ENCODE measurements at places on chromosomes 3 and 15.

GRCh38 chr15:67550522-67550921 is 8.0 kb downstream of the MAP2K5 start:
- no peak for DNase-seq

DNA sequence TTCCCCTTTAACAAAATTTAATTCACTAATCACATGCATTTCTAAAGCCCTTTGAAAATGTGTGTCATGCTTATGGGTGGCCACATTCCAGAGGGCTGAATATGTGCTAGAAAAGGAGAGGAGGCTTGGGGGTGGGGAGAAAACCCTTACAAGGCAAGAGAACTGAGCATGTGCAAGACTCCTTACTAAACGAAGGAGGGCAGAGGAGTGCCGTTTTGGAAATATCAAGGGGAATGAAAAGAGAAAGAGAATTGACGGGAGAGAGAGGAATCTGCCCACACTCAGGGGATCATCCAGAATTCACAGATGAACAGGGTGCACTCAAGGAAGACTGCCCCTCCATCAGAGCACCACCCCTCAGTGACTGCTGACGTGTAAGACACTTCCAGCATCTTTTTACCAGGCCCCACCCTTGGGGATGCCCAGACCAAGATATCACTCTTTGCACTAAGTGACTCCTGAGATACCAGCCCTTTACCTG is 37.9 kb upstream of the TSC22D2 start:
- no peak for DNase-seq

GRCh38 chr3:109023656-109024254 is 70.1 kb upstream of the GUCA1C start:
- peak; percentile 75 for DNase-seq

DNA sequence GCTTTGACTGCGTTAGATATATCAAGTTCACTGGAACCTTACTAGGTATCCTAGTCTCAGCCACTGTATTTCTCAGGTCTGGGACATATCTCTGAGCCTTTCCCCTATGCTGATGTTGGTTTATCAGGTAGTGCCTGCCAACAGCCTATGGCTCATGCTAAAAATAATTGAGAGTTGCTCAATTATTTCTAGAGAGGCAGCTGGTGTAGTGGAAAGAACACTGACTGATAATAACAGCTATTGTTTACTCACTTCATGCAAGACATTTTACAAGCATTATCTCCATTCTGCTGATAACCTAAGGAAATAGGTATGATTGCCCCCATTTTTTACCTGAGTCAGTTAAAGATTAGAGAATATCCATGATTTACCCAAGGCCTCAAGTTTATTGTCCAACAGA is 231.4 kb downstream of the LRRN1 start:
- no peak for DNase-seq

DNA sequence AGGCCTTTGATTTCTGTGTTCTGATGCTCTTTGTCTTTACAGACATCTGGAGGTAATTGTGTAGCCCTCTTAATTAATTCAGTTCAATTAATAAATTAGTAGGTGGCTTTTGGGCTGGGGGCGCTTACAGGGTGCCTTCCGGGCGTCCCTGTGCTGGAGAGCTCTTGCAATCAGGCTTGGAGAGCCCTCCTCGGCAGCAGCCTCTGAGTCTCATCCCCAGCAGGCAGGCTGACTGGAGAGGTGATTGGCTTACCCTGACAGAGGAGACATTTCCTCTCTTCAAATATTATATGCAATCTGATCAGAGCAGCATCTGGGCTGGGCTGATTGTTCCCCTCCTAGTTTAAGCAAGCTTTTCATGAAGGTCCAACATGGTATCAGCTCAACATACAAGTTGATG is 250.7 kb downstream of the LPP start:
- DNase-seq, result no peak

DNA sequence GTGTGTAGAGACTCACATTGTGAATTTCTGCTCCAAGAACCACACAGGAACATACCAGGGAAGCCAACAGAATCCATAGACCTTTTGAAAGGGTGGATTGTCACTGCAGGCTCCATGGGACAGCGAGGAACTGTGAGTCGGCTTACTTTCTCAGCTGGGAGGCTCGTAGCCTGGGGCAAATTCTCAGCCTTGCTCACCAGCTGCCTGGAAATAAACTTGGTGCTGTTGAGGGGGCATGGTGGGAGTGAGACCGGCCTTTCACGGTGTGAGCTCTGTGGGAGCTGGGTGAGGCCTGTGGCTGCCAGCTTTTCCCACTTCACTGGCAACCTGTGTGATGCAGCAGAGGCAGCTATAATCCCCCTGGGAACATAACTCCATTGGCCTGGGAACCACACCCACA is 146.6 kb upstream of the P2RY1 start:
- no peak for DNase-seq

DNA sequence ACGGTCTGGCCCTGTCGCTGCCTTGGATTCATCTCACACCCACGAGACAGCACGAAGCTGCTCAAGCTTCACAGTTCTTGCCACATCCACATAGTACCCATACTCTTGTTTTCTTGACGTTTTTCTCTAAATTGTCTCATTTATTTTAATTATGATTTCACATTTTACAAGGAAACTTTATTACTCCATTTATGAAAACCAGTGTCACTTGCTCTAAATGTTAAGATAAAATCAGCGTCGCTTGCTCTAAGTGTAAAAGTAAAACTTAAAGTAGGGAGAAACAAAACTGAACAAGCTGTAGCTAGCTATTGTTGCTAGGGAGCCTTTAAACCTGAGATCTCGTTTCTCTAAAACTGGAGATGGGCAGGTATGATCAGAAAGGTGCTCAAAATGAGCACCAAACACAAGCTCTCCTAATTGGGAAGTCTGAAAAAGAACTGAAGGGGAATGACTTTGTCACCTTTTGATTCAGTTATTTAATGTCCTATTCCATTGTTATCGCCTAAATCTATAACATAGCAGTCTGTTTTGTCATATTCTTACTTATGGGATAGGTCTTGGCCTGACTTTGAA is 680 bp downstream of the IFT122 start:
- DNase-seq, result no peak
